ENCODE measurements at places on chromosomes 4 and X.
A peak's percentile ranks its signal among the peaks of the same experiment; 100 is the strongest.

- DNase-seq, result no peak
Observed at GRCh38 chr4:82508806-82509428, 52.9 kb downstream of the TMEM150C start.

DNA sequence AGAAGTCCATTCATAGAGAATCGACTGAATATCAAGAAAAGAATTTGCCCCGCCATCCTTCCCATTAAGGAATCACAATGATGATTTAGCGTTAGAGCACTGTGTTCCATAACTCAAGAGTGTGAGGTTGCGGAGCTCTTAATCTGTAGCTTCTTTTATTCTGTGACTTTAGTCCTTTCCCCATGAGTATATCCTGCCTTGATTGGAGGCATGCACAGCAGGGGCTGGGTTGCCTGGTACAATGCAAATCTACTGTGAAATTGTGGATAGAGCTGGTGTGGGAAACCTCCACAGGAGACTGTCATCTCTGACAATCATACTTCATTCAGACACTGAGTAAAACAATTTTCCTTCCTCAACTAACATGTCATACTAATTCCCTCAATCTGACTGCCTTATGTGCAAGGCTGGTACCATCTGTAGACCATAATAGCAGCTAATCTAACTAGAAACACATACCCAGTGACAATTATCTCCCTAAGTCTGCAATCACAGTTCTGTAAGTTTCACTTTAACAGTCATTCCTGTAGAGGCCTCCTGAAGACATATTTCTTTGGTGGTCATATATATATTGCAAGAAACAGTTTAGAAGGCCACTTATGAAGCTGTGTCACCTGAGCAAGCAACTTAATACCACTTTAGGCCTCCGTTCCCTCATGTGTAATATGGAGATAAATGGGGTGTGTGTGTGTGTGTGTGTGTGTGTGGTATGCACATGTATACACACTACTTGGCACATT is 355.2 kb upstream of the FAM241A start:
- DNase-seq, result no peak

DNA sequence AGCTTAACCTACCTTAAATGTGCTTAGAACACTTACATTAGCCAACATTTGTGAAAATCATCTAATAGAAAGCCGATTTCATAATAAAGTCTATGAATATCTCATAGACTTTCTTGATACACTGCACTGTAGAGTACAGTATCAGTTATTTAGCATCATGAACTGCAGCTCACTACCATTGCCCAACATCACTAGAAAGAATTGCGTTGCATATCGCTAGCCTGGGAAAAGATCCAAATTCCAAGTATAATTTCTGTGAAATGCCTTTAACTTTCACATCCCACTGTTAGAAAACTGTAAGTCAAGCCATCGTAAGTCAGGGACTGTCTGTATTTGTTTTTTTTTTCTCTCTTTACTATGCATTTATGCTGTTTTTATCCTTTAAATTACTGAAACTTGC is 918.6 kb upstream of the PABPC4L start:
- DNase-seq, result no peak

- DNase-seq, result no peak
Observed at GRCh38 chrX:19906293-19906692, 18.9 kb upstream of the SH3KBP1 start.

GRCh38 chr4:108366716-108367115 is 198.0 kb upstream of the LEF1 start:
- no peak for DNase-seq

- no peak for DNase-seq
Observed at GRCh38 chr4:38468339-38468866, 195.6 kb upstream of the KLF3 start.

DNA sequence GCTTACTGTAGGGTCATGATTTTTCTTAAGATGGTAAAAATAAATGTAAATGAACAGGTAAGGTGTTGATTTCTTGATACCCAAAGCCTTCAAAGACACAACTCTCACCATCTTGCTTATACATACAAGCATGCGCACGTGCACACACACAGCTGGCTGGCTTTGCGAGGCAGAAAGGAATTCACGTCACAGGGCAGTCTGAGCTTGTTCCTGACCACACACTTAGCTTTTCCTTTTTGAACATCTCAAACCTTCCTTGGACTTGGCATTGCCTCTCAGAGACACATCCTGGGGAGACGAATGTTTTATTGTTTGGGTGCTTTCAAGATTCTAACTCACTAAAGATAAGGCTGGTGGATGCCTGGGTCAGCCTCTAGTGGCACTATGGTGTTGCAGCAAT is 175.0 kb downstream of the NHS start:
- no peak for DNase-seq

DNA sequence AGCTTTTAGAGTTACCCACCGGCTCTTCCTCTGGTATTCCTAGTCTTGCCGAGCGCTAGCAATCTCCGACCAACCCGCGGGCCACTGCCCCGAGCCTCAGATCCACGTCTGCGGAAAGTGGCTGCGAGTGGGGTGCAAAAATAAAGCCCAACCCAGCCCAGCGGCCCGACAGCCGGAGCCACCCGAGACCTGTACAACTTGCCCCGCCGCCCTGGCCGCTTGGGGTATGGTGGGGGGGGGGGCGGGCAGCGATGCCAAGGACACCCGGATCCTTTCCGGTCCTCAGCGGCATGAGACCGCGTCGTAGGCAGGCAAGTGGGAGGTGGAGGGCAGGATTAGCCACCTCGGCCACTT is 1.6 kb downstream of the SLITRK4 start:
- no peak for DNase-seq

DNA sequence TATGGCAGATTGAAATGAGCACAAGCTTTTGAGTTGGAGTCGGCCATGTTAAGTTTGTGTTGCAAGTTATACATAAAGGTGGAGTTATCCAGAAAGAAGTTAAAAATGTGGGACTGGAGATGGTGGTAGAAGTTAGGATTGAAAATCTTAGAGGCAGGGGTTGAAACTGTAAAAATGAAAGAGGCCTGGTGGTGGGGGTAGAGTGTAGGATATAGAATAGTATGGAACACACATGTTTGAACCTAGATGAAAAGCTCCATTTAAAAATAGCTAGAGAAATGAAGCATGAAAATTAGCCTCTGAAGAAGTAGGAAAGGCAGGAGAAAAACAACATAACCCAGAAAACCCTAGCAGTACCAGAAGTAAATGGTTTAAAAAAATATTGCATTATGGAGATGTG is 131.8 kb upstream of the ENPEP start:
- DNase-seq, result peak; percentile 15

GRCh38 chrX:17021851-17022604 is 75.6 kb downstream of the REPS2 start:
- peak; percentile 7 for DNase-seq
